Iris pigment epithelial cell (primary cell): ENCODE measurements at places on chromosomes 6 and 20.
A peak's percentile ranks its signal among the peaks of the same experiment; 100 is the strongest.

- DNase-seq: peak; percentile 25
Observed at GRCh38 chr6:150766201-150766997, 99.1 kb upstream of the MTHFD1L start.

DNA sequence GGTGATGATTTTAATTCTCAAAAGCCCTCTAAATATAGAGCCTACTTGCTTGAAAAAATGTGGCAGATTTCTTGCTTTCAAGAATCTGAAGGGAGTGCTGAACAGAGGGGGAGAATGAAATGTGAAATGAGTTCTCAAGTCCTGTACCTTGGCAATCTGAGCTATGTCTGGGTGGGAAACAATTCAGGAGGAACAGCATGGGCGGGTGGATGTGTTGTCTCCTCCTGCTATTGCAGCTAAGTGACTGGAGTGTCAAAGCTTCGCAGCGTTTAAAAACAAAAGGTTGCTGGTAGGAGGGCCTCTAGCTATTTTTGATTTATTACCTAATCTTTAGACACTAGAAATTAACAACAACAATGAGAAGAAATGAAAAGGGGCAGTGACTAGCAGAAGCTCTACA, 102.5 kb upstream of the ARG1 start:
- DNase-seq: no peak

DNA sequence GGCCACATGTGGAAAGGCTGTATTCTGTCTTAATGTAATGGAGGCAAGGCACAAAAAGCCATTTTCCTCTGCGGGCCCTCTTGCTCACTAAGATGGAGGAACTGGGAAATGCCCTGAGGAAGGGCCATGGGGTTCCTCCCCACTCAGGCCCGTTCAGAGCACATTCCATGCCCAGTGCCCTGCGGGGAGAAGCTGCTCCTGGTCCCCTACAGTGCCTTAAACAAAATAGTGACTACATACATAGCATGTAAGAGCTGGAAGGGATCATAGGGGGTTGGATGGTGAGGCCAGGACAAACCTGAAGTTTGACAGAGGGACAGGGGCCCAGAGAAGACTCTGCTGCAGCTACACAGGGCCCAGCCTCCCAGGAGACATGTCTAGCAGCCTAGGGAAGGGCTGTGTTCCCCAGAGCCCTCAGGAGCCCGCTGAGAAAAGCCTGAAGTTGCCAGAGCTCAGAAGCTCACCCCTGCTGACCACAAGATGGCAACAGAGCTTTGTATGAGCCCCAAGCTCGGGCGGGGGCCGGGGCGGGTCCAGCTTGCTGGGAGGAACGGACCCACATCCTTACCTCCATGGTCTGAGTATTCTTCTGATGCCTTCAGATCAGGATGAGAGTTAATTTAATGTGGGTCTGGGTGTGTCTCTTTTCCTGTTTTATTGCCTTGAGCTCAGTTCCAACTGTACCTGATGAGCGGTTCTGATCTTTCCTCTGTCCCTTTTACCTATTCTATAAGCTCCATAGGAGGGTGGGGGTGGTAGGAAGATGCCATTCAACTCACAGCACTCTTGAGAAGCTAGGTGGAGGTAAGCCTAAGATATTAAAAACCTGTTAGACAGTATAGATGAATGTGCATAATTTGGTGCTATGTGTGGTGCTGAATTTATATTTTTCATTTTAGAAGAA, 242.9 kb downstream of the CDC5L start:
- peak; percentile 71 for DNase-seq

DNA sequence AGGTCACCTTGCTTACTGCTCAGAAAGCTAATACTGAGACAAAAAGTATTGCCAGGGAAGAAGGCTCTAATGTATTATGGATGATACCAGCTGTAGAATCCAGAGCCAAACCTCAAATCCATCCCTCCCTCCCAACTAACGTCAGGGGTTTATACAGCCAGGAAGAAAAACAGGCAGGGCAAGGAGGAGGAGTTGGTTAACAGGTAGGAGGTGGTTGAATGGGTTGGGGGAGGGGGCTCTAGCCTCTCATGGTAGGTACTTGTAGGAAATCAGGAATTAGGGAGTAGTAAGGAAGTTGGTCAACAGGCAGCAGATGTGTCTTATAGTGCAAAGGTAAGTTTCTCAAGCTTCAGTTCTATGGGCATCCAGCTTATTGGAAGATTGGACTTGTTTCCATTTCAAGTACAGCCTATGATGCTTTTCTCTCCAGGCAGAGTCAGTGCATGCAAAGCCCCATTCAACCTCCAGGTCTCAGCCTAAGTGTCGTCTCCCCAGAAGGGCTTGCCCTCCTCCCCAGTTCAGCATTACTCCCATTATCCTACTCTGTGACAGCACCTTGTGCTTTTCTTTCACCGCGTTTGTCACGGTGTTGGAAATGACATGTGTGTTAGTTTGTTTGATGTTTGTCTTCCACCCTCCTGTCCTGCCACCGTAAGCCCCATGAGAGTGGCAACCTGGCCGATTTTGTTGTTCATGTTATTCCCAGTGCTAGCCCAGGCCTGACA, 38.1 kb downstream of the PNLDC1 start:
- DNase-seq: no peak

DNA sequence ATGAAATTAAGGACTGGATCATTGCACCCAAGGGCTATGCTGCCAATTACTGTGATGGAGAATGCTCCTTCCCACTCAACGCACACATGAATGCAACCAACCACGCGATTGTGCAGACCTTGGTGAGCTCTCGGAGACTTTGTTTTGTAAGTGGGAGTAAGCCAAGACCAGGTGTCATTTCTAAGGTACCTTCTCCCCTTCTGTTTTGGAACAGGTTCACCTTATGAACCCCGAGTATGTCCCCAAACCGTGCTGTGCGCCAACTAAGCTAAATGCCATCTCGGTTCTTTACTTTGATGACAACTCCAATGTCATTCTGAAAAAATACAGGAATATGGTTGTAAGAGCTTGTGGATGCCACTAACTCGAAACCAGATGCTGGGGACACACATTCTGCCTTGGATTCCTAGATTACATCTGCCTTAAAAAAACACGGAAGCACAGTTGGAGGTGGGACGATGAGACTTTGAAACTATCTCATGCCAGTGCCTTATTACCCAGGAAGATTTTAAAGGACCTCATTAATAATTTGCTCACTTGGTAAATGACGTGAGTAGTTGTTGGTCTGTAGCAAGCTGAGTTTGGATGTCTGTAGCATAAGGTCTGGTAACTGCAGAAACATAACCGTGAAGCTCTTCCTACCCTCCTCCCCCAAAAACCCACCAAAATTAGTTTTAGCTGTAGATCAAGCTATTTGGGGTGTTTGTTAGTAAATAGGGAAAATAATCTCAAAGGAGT, 30.4 kb downstream of the TXNDC5 start:
- DNase-seq: no peak

DNA sequence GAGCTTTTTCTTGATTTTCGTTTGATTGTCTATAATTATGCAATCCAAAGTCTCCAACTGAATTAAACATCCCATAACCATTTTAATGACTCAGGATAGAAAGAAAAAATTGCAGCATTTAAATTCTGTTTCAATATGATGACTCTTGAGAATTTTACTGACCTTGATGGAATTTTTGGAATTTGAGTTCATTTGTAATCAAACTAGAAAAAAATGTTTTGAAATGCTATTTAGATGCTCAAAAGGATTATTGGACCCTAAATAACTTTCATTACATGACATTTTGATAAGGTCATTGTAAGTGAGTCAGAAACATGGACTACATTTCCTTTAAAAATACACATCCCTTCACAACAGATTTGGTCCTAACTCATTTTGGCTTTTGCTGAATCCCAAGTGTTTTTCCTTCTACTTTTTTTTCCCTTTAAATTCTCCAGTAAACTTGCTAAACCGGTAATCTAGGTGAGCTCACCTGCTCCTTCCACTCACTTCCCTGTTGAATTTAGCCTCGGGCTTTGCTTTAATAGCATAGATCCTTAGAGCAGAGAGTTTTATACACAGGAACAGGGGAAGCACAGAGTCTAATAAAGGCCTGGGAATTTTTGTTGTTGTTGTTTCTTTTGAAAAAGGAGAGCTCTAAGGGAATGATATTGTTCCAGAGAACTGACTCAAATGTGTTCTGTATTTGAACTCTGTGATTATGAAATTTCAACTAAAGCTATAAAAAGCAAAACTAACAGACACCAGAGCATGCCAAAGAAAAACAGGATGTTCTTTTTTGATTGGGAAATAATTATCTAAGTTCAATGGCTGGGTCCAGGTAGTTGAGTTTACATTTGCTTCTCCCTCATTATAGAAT, 1088.2 kb upstream of the CITED2 start:
- peak; percentile 91 for DNase-seq

DNA sequence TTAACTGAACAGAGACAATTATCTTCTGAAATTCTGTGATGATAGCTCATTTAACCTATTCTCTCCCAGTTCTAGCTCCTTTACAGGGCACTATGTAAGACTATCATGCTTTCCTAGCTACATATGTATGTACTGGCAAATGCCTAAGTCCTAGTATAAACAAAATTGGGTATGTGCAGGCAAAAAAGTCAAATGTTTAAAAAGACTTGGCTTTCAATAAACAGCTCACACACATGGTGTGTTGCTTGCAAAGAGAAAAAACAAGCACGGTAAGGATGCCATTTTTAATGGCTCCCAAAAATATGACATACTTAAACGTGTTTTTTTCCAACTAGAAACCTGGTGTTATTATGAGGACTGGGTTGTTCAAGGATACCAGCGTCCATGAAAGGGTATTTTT, 44.8 kb downstream of the TOMM6 start:
- DNase-seq: no peak

DNA sequence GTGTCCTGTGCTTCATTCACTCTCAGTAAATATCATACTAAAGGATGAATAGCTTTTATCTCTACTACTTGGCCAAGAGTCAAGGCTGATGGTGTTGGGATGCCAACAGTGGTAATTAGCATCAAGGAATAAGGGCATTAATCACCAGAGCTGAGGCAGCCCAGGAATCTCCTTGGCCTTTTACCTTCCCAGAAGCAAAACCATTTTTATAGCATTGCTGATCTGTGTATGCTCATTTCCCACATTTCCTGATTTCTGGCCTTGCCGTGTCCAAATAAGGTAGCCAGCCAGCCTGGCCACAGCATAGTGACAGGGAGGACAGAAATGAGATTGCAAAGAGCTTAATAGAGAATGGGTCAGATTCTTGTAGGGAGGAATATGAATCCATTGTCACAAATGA, 76.7 kb upstream of the FOXO3 start:
- DNase-seq: no peak

- no peak for DNase-seq
Observed at GRCh38 chr6:72519871-72520270, 102.0 kb upstream of the KCNQ5 start.

DNA sequence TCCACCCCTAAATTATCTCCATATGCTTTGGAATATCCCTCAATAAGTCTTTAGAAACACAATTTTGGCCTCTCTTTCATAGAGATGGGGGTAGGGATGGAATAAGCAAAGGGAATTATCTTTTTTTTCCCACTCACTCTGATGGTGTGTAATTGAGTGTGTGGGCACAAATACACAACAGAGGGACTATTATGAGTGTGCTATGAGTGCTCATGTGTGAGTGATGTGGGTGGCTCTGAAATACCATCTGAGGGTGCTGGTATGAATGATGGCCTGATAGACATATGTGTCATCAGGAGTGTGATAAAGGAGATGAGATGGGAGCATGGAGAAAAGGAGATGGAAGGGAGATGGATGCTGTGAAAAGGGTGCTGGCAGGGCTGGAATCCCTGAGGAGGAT, 35.6 kb downstream of the GSS start:
- no peak for DNase-seq

- no peak for DNase-seq
Observed at GRCh38 chr6:3108746-3109414, 9.6 kb upstream of the BPHL start.

DNA sequence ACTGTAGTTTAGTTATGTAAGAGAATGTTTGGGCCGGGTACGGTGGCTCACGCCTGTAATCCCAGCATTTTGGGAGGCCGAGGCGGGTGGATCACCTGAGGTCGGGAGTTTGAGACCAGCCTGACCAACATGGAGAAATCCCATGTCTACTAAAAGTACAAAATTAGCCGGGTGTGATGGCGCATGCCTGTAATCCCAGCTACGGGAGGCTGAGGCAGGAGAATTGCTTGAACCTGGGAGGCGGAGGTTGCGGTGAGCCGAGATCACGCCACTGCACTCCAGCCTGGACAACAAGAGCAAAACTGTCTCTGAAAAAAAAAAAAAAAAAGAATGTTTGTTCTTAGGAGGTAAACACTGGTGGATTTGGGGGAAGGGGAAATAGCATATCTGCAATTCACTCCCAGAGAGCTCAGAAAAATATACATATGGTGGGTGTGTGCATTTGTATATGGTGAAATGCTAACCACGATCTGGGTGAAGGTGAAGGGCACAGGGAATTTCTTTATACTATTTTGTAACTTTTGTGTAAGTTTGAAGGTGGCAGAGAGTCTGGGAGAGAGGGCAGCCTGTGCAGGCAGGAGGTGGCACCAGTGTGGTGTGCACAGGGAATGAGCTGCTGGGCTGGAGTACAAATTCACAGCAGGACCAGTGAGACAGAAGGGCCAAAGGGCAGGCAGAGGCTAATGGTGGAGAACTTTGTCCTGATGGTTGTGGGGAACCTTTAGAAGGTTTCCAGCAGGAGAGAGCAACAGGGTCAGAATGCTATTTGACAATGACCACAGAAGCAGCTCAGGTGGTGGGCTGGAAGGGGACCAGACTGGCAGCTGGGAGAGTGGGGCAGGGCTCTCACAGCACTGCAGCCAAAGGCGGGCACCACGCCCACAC, 42.4 kb downstream of the SSR1 start:
- DNase-seq: no peak

GRCh38 chr6:124812067-124812466, 150.2 kb upstream of the RNF217 start:
- no peak for DNase-seq

GRCh38 chr20:57514273-57514751, 10.6 kb downstream of the CTCFL start:
- peak; percentile 70 for DNase-seq

- DNase-seq: no peak
Observed at GRCh38 chr6:43495409-43495941, 14.7 kb downstream of the LRRC73 start.

DNA sequence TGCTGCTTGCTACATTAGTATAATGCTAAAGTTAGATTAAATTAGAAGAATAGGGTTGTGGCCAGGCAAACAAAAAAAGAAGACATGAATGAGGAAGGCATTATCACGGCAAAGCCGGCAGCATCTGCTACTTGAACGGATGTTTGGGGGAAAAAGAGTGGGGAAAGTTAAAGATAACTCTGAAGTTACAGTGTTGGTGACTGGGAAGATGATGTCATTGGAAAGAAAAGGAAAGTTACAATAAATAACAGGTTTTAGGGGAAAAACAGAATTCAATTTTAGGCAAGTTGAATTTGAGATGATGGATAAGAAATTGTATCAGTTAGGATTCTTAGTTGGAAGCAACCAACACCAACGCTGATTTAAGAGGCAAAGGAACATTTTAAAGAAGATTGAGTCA, 74.2 kb upstream of the NRN1 start:
- DNase-seq: no peak
